Osteoblast (primary cell): ENCODE measurements at places on chromosomes 7 and 10. TPM values are rescaled to one million over a fixed set of nuclear protein-coding genes. Genes with fewer than 3 reads are reported as not detected.

The PLPP4 gene
- 8.0 and 16.5 TPM in 2 replicates for total RNA-seq

The SRRM3 gene
- 0.29 and 0.36 TPM in 2 replicates for total RNA-seq

DNA sequence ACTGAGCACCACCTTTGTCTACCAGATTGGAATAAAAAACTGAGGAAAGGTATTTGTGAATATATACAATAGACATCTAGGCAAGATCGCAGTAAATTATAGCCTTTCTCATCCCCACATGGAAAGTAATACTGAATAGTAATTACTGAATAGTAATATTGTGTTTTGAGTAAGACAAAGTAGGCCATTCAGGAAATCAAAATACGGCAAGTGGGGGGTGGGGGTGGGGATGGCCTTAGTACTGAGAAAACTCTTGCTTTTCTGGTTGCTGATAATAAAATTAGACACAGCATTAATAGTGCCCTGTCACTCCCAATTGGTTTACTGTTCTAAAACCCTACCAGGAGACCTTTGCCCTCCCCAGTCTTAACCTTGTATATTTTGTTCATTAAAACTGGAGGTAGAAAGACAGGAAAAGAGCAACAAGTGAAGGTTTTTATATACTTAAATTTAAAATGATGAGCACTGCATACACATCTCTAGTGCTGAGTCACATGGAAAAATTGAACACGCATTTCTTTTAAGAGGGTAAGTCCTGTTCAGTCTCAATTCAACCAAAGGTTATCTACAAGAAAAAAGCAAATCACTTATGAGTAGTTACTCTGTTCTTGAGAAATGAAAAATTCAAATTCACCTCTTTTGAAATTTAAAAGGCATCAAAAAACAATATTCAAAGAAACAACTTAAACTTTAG is 65.6 kb downstream of the IGF2BP3 start:
- DNase-seq, result no peak

GRCh38 chr7:155462163-155462735 is 4.3 kb downstream of the EN2 start:
- peak; percentile 80 for DNase-seq

GRCh38 chr7:44289341-44290251 is 35.8 kb downstream of the CAMK2B start:
- peak; percentile 81 for DNase-seq

DNA sequence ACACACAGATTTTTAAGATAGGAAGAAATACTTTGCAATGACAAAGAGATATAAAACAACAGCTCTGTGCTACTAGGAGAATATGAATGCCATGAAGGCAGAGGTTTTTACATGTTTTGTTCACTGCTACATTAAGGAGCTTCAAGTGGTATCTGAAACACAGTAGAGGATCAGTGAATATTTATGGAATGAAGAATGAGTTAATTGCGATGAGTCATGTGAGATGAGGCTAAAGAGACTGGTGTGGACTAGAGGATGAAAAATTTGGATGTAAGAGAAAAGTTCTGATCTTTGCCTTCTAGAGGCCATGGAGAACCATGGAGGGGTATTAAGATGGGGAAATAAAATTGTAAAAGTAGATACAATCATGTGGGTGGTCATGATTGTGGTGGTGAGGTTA is 434.2 kb downstream of the PHTF2 start:
- no peak for DNase-seq

The STRIP2 gene
- total RNA-seq, result 8.3 and 19.7 TPM in 2 replicates

DNA sequence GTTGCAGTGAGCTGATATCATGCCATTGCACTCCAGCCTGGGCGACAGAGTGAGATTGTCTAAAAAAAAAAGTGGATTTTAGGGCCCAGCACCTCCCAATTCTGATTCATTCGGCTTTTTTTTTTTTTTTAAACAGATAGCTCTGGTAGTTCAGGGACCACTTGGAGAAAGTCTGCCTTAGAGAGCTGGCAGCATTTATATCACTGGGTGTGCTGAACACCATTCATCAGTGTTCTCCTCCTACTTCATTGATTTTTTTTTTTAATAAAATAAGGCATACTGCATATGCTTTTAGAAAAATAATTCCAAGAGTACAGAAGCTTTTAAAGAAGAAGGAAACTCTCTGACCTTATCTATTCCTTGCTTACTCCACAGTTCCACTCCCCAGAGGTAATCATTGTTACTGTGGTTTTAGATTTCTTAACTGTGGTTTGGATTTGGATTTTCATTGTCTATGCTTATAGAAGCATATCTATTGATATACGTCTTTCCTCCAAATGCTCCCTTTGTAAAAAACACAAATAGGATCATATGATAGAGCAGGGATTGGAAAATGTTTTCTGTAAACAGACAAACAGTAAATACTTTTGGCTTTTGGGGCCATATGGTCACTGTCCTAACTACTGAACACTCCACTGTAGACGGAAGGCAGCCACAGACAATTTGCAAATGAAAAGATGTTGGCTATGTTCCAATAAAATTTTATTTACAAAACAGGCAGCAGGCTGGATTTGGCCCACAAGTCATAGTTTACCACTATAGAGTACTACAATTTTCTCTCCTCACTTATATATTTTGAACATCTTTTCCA is 21.1 kb upstream of the SAR1A start:
- DNase-seq, result no peak

DNA sequence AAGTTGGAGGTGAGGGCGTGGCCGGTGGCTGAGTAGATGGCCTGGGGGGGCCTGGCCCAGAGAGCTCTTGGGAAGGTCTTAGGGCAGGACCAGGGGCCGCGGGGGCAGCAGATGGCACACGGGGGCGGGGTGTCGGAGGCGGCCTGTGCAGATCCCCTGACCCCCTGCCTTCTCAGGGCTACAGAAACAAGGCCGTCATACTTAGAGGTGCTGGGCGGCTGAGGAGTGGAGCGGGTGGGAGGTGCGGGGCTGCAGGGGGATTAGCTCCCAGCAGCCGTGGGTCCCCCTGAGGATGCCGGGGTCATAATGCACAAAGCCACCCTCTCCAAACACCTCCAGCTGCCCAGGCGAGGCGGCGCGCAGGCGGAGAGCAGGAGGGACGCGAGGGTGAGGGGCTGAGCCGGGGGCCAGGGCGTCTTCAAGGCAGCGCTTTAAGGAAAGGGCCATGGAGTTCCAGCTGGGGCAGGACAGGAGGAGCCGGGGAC is 40.4 kb upstream of the ZNF32 start:
- DNase-seq, result no peak

The ZNF107 gene
- total RNA-seq, result 1.8 and 3.2 TPM in 2 replicates

DNA sequence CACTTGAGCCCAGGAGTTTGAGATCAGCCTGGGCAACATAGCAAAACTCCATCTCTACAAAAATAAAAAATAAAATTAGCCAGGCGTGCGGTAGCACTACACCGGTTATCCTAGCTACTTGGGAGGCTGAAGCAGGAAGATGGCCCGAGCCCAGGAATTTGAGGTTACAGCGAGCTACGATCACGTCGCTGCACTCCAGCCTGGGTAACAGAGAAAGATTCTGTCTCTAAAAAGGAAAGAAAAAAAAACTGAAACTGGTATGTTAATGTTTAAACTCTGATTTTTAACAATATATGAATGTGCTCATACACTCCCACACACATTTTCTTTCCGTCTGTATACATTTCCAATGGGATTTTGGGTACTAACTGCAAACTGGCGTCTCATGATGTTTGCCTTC is 140.6 kb upstream of the KMT2E start:
- no peak for DNase-seq

DNA sequence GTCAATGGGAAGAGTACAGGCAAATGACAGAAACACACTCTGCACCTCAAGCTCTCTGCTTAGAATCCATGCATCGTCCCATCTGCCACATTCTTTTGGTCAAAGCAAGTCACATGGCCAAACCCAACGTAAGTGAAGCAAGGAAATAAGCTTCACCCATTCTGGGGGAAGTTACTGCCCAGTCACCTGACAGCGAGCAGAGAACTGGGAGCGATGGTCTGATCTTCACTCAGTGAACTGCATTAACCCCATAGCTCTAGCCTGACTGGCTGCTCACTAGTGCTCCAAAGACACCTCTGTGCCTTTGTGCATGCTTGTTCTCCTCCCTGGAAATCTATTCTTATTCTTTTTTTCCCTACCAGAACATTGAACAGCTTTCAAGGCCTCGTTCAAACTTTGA is 89.9 kb downstream of the APBB1IP start:
- no peak for DNase-seq

GRCh38 chr7:45972629-45973312 is 51.7 kb upstream of the IGFBP3 start:
- peak; percentile 44 for DNase-seq

GRCh38 chr10:72006026-72006425 is 41.8 kb downstream of the CHST3 start:
- peak; percentile 26 for DNase-seq

GRCh38 chr7:150875791-150876190 is 23.5 kb downstream of the AOC1 start:
- DNase-seq, result no peak

DNA sequence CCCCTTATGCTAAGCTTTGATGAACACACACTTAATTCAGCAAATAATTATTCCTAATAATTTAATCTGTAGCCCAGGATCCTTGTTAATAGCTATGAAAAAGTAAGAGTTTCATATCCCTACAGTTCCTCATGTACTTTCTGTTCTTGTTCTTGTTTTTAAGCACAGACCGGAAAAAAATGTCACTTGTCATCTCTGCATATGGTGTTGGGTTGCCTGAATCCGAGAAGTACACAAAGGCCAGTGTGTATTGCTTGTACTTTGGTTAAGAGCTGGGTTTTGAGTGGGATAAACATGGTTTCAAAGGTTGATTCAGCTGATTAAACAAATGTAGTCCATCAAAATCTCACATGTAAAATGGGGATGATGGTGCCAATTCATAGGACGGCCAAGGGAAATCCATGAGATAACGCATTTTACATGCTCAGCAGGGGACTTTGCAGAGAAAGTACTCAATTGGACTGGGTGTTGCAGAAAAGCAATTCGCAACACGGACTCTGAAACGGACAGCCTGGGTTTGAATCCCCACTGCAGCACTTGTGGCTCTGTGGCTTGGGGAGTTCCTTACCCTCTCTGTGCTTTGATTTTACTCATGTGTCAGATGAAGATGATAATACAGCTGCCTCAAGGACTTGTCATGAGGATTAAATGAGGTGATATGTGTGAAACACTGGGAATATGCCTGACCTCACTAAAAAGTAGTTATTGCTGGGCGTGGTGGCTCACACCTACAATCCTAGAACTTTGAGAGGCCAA is 71.7 kb downstream of the MAP3K8 start:
- no peak for DNase-seq

- DNase-seq, result peak; percentile 69
Observed at GRCh38 chr7:39414224-39415035, 151.8 kb upstream of the YAE1 start.

GRCh38 chr7:120114626-120115025 is 158.3 kb upstream of the KCND2 start:
- no peak for DNase-seq

GRCh38 chr10:101241840-101242707 is 12.8 kb upstream of the LBX1 start:
- DNase-seq, result peak; percentile 66

DNA sequence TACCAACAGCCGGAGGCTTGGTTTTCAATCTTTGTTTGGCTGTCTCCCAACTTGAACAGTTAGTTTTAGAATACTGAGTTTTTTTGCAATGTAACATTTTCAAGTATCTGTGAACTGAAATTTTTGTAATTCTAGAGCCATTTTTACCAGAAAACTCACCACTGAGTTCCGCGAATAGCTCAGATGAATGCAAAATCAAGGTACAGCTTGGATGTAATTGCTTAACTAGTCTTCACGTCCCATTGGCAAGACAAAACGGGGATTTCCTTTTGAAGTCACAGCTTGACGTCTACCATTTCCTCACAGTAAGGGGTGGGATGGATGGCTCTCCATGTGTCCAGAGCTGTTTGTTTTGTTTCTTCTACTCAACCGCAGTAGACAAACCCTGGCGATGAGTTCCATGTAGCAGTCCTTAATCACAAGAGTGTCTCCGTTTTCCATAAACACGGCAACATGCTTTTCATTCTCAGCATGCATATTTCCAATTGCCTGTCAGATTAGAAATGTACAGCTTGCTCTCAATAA is 55.8 kb upstream of the FGFR2 start:
- DNase-seq, result no peak

DNA sequence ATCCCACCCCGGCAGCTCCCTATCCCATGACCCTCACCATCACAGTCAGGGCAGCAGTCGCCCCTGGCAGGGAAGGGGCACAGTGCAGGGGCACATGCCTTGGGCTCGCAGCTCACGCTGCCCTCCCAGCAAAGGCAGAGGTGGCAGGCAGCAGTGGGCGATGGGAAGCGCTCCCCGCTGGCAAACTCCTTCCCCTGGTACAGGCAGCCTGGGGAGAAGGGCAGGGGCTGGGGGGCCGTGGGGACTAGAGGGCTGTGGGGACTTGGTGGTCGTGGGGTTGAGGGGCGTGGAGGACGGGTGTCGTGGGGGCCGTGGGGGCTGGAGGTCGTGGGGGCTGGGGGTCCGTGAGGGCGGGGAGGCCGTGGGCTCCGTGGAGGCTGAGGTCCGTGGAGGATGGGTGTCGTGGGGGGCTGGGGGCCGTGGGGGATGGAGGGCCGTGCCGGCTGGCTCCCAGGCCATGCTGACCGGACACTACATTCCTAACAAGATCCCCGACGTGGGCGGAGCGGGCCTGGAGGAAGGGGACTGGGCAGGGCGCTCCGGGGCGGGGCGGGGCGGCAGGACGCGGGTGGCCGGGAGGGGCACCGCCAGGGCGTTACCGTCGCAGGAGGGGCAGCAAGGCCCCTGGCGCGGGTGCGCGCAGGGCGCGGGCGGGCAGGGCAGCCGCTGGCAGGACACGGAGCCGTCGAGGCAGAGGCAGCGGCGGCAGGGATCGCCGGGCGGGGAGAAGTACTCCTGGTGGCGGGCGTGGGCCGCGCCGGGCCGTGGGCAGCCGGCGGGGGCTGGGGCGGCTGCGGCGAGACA is 20.0 kb downstream of the KCP start:
- DNase-seq, result peak; percentile 83

GRCh38 chr10:132571650-132572544 is 34.3 kb downstream of the INPP5A start:
- DNase-seq, result peak; percentile 96

GRCh38 chr10:10551596-10552301 is 465.9 kb upstream of the CELF2 start:
- no peak for DNase-seq

GRCh38 chr7:81534446-81534845 is 235.4 kb downstream of the HGF start:
- DNase-seq, result no peak

The VPS37D gene
- 5.8 and 5.9 TPM in 2 replicates for total RNA-seq

GRCh38 chr7:152467225-152467624 is 31.4 kb upstream of the KMT2C start:
- peak; percentile 55 for DNase-seq

DNA sequence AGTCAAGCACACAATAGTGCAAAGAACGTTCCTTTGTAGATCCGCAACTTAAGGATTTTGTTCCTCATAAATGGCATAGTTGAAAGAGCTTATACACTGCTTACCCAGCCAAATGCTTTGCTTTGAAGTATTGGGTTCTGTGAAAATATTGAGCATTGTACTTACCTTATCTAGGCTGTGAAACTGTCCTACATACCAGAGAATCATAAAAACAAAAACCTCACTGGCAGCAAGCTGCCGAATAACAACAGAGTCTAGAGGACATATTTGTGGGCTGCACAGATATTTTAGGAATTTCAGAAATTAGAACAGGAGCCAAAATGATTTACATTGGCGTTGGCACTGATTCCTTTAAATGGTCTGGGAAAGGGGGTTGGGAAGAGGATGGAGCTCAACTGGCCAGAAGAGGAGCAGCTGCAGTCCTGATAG is 174.8 kb downstream of the RTKN2 start:
- DNase-seq, result peak; percentile 59

The OPALIN gene
- not detected in 2 replicates for total RNA-seq

GRCh38 chr10:66008221-66008620 is 917.6 kb upstream of the LRRTM3 start:
- DNase-seq, result no peak
